ENCODE measurements at places on chromosomes 6 and 20.

- DNase-seq, result no peak
These were observed 16.6 kb downstream of the SLC2A12 start for GRCh38 chr6:134035823-134036296.

- no peak for DNase-seq
These were observed 170.9 kb downstream of the GJA10 start for GRCh38 chr6:90065173-90065572.

DNA sequence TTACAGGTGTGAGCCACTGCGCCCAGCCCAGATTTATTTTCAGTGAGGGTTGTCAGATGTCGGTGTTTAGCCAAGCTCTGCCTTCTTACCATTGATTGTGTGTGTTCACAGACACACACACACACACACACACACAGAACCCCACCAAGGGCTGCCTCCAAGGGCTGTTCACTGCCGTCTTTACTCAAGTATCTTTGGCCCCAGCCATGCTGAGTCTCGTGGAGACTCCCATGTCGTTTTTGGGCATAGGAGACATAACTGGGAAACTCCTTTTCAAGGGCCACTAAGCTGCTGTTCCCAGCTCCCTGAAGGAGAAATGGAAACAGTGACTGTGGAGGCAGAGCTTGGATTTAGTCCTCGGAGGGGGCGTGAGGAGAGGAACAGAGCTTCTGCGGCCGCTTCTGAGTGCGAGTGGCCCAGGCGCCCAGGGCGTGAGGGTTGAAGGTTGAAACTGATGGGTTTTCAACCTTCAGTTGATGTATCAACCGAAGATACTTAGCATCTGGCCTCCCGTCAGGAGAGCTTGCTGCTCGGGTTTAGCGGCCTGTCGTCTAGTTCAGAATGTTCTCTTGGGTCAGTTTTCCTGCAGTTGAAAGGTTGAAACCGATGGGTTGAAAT lies 243.6 kb downstream of the TTLL2 start:
- no peak for DNase-seq

DNA sequence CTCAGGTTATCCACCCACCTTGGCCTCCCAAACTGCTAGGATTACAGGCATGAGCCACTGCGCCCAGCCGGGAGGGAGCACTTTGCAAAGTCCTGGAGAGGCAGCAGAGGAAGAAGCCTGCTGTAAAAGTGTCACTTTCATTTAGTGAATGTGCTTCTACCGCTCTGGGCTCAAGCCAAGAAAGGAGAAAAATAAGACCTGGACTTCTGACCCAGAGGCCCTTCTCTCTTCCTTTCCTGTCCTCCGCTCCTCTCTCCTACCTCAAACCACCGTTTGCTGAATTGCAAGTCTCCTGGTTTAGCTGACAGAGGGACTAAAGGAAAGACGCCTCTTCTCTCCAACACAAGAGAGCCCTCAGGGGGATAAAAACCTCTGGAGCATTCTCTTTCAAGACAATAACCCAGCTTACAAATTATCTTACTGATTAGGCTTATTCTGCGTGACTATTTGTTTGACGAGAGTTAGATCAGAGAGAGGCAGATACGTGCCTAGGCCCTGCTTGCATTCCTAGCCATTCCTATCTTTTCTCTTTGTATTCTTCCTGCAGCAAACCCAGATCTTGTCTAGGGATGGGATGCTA lies 84.2 kb upstream of the SLC22A23 start:
- DNase-seq, result no peak

All from hematopoietic multipotent progenitor cell treated with erythropoietin and hydrocortisone succinate and interleukin-3 and kit ligand, for 6 days (in vitro differentiated cells).